ENCODE measurements at places on chromosomes 13 and 19.
A peak's percentile ranks its signal among the peaks of the same experiment; 100 is the strongest.

DNA sequence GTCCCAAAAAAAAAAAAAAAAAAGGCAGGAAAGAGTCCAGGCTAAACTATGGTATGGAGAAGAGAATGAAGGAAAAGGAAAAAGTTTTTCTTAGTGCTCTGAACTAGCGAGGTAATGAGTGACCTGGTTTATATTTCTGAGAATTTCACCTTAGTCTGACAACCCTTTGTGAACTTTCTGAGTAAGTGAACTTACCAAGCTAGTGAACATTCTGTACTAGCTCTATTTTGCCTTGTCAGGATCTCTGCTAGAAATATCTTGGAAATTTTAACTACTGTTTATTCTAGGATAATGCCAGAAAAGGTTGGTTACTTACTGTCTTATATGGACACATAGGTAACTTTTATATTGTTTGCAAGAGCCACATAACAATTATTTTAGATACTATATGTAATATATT is 4.4 kb downstream of the TRIM13 start:
- DNase-seq: no peak

DNA sequence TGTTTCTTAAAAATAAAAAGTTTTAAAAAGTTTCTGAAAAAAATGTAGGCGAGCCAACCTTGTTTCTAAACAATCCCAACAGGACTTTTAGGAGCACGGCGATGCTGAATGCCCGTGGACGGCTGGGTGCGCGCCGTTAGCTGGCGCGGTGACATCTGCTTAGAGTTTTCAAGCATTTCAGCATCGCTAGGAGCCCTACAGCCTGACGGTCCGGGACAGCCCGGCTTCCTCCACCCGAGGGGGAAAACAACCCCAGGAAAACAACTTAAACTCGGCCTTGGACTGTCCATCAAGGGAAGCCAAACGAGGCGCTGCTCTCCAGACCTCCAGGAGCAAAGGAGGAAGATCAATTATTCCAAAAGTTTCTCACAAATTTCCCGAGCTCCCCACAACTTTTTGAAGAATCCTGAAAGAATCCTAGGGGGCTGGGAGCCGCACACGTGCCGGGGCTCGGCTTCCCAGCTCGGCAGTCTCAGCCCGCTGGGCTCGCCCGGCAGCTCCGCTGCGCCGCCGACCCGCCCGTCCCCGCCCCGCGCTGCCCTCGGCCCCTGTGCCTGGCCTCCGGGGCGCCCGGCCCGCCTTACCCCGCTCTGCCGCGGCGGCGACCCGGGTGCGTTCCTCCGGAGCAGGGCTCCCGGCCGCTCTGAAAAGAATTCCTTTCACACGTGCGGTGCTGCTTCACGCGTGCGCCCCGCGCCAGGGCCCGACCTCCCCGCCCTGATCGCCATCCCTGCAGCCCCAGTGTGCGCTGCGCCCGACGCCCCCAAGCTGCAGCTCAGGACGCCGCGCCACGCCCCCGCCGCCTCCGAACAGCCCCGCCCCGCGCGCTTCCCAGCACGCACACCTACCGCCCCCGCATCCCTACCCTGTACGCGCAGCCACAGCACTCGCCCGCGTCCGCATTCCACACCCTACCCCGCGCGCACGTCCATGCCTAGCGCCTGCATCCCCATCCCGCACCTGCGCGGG is at the start of gene GJA3:
Gene GJA3, minus strand, starts transcription at position 747 of the 969 bp plus-strand sequence. CDS start 17,764 bp downstream, outside the sequence.
- DNase-seq: no peak

- DNase-seq: peak; percentile 96
Measured at GRCh38 chr19:45130888-45131615, 29.7 kb downstream of the NKPD1 start.

DNA sequence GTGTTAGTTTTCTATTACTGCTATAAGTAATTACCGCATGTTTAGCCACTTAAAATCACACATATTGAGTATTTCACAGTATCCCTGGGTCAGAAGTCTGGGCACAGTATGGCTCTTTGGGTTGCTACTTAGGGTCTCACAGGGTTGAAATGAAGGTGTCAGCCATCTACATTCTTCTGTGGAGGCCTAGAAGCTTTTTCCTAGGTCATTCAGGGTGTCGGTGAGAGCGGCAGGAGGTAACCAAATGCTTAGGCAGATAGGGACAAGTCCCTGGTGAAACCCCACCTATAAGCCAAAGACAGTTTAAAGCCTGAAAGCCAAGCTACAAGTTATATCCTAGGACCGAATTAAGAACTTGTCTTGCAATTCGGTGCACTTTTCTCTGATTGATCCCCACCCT is 856.7 kb downstream of the PCDH17 start:
- no peak for DNase-seq

- DNase-seq: no peak
Measured at GRCh38 chr13:79191501-79191900, 214.6 kb downstream of the RBM26 start.

GRCh38 chr19:45283443-45284033 is 32.5 kb downstream of the MARK4 start:
- no peak for DNase-seq

GRCh38 chr13:44199627-44200207 is 173.9 kb upstream of the SERP2 start:
- no peak for DNase-seq

GRCh38 chr13:24004971-24005370 is 107.7 kb upstream of the C1QTNF9B start:
- DNase-seq: no peak

GRCh38 chr13:113437408-113438010 is 15.8 kb downstream of the ADPRHL1 start:
- no peak for DNase-seq

GRCh38 chr19:49468746-49469447 is 5.1 kb upstream of the FLT3LG start:
- DNase-seq: peak; percentile 97

GRCh38 chr13:105144936-105145335 is 1390.5 kb downstream of the EFNB2 start:
- DNase-seq: no peak

- no peak for DNase-seq
Measured at GRCh38 chr19:17860331-17860992, 752 bp downstream of the RPL18A start.

DNA sequence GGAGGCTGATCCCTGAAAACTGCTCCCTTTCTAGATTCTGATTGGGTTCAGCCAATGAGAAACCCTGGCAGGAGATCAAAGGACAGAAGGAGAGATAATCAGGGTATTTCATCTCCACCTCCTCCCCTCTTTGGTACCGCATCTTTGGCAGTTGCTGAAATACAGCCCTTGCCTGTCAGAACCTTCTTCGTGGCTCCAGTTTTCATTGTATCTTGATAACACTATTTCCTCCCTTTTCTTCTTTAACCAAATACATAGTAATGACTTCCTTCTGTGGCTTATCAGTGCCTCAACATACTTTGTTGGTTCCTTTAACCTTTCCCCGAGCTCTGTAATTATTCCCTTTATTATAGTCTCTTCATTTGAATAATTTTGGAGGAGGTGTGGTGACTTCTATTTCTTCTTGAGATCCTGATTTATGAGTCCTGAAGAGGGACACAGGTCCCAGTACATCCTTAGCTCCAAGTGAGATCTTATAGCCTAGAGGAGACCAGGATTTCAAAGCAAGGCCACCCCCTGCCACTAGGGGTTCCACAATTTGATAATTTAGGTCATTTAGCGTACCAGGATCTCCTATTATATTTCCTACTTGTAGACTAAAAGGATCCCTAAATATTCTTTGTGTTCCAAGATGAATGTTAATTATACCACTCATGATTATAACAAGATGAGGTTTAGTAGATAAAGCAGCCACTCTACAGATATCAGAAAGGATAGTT is 98.0 kb downstream of the EDNRB start:
- DNase-seq: no peak

DNA sequence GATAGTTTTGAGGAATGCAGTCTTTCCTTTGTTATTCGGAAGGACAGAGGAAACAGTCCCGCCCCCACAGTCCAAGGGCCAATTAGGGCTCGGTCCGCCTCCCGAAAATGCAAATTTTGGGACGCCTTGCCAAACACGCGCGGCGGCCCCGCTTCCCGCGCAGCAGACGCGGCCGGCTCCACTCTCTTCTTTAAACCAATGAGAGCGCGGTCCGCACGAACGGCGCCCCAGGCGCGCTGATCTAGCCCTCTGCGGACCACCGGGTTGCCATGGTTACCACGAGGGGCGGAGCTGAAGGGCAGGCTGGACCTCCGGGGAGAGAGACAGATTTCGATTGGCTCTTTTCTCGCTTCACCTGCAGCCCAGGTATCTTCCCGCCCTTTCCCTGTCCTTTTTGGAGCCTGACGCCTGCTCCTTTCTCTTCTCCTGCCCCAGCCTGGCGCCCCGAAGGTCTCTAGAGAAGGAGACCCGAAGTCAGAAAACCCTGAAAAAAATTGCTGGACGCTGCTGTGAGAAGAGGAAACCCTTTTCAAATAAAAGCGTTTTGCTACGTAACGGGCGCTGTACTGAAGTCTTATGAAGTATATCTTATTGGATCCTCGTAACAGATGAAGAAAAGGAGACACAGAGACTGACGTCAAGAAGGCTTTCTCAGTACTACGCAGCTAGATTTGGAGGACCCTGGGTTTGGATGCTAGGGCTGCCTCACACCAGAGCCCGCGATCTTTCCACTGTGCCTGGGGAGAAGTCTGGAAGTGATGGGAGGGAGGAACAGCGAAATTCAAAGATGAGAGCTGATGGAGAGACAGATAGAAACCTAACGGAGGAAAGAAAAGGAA is 2.0 kb downstream of the PTH2 start:
- peak; percentile 91 for DNase-seq

DNA sequence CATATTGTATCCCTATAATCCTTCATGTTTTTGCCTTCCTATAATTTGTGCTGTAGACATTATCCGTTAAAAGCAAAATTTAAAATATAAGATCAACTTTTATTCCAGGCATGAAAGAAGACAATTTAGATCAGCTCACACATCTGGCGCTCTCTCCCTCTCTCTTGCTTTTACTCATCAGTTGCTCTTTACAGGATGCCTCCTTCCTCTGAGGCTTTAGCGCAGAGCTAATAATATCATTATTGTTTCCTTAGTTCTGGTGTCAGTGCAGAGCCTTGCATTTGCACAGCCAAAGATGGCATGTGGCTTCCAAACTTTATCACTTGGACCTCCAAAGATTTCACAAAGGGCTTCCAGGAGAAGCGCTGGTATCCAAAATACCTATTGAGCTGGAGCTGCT is 295.1 kb downstream of the FGF9 start:
- no peak for DNase-seq

DNA sequence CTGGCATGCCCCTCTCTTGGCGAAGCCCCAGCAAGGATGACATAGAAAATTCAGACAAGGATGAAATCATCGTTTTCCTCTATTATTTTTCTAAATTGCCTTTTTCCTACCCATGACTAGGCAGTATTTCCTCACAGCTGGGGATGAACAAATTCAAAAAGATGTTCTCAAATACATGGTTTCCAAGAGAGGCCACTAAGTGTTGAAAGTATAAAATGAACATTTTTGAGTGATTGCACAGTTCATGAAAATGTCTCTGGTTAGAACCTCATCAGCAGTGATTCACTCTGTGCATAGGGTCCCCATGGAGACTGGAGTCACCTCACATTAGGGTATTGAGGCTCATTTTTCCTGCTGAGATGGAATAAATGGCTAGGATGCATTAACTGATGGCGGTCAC is 373.7 kb downstream of the DNAJC15 start:
- no peak for DNase-seq

GRCh38 chr13:28173793-28174192 is 35.4 kb downstream of the PAN3 start:
- no peak for DNase-seq

DNA sequence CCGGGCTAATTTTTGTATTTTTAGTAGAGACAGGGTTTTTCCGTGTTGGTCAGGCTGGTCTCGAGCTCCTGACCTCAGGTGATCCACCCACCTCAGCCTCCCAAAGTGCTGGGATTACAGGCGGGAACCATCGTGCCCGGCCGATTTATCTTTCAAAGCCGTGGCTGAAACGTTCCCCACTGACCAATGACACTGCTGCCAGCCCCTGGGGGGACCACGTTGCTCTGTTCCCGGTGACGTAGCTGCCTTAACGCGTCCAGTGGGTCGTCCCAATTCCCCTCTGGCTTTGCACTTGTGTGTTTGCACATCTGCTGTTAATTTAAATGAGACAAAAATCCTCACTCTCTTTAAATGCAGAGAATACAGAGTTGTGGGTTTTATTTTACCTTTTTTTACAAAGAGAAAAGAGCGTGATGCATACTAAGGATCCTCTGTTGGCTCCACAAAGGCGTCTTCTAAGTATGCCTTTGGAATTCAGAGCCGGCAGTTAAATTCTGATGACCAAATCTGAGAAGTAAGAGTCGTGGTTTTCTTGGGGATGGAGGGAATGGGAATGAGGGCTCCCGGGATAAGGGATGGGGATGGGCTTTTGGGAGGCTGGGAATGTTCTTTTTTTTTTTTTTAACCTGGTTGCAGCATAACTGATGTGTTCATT is 18.6 kb upstream of the LMTK3 start:
- DNase-seq: no peak

DNA sequence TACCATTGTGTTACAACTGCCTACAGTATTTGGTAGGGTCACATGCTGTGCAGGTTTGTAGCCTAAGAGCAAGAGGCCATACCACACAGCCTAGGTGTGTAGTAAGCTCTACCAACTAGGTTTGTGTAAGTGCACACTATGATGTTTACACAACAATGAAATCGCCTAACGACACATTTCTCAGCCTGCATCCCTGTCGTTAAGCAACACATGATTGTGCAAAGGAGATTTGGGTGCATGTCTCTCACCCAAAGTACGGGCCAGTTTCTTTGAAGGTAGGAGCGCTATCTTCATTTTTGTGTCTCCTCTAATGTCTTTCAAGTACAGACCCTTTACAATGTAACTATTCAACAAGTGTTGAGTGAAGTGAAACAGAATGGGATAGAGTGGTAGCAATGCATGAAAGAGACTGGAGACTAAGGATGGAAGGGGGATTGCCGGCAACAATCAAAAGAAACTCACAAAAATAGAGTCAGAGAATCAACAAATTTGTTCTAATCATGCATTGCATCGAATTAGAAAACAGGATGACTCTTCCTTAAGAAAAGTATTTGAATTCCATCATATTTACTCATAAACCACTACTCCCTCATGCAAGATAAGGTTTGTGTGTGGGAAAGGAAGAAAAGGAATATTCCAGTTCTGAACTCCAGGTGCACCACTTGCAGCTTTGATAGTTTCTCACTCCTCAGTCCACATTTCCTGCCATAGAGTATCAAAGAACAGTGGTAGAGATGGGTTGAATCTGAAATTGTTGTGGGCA is 60.2 kb upstream of the TNFRSF19 start:
- DNase-seq: no peak

DNA sequence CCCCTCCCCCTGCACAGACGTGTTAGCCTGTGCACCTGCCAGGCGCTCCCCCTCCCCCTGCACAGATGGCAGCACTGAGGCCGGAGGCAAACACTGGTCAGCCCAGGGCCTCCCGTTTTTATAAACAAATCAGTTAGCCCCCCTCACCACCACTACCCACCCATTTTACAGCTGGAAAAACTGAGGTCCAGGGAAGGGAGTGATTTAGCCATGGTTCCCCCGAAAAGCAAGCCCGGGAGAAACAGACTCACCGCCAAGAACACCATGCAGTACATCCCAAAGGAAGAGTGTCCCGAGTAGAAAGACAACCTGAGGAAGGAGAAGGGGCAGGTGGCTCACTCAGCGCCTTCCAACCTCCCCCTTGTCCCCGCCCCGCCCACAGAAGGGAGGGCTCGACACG is 8.7 kb downstream of the PLPP2 start:
- DNase-seq: no peak
